ENCODE measurements at places on chromosomes 5 and 9. TPM values are rescaled to one million over a fixed set of nuclear protein-coding genes. Genes with fewer than 3 reads are reported as not detected.

PSD2 gene
- total RNA-seq: not detected

MFAP3 gene
- total RNA-seq: 20.8 TPM

VCAN gene
- total RNA-seq: 0.22 TPM

IL4 gene
- not detected for total RNA-seq

TGFBR1 gene
- 65.3 TPM for total RNA-seq

RAB3C gene
- total RNA-seq: 0.47 TPM

C5orf58 gene
- total RNA-seq: not detected

GRCh38 chr5:35743644-35744043 is 113.0 kb upstream of the IL7R start:
- DNase-seq: no peak

DNA sequence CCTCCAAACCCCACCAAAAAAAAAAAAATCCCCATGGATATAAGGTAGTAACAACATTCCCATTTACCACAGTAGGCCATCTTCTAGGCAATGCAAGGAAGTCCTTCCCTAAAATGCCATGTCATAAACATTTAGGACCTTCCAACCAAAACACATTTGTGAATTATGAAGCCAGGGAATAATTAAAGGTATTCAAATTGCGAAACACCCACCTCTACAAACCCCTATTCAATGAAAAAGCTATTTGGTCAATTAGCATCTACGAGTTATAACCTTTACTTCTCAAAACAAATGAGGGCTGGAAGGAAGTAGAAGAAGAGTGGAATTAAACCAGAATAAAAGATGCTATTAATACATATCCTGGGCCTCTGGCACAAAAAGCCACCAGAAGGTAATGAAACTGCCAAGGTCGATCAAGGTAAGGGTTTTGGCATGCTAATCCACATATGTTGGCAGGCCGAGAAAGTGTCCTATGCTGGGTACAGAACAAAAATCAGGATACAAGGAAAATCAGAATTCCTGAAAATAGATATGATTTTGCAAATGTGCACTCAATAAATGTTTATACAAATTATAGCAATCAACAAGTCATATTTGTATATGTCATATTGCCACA is 47.7 kb downstream of the MTMR12 start:
- DNase-seq: no peak

DNA sequence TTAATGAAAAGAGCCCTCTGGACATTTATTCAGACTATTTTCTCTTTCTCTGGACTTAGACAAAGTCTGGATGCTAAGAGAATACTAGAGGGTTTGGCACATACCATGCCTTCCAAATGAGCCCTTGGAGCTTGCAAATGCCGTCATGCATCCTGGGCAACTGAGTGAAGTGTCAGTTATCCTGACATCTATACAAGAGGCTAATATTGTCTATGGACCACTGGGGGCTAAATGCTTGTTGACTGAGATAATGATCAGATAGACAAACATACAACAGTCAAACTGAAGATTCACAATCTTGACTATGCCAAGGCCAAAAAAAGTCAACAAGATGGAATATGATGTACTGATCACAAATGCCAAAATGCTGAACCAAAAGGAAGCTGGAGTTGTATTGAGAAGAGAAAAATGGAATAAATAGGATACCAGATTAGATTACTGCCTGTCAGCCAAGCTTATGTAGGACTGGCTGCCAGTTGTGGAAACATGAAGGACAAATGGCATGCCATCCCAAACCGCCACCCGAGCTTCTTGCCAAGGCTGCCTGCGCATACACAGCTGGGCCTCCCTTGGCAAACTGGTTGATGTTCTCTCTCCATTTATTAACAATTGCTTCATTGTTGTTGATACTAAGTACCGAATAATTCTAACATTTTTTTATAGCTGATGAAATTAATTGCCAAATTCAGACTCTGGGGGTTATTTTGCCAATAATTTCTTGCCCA is 240.1 kb upstream of the GRAMD2B start:
- no peak for DNase-seq

DNA sequence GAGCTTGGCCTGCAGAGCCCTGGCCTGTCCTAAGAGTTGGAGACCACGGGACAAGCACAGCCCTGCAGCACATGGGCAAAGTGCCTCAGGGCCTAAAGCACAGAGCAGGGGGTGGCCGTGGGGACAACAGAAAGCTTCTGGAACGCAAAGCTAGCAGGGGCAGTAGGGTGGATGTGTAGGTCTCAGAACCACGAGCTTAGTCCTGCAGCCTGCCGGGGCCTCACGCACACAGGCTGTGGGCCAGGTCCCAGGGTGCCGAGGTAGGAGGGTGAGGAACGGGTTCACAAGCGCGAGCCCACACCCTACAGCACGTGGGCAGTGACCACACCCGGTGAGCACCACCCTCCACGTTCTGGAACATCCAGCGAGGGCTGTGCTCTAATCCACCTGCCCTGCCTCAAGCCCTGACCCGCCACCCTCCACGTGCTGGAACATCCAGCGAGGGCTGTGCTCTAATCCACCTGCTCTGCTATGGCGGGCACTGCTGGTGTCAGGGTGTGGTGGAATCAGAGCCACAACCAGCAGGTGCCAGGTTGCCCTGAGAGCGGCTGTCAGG is 9.3 kb downstream of the CLPTM1L start:
- DNase-seq: no peak

DNA sequence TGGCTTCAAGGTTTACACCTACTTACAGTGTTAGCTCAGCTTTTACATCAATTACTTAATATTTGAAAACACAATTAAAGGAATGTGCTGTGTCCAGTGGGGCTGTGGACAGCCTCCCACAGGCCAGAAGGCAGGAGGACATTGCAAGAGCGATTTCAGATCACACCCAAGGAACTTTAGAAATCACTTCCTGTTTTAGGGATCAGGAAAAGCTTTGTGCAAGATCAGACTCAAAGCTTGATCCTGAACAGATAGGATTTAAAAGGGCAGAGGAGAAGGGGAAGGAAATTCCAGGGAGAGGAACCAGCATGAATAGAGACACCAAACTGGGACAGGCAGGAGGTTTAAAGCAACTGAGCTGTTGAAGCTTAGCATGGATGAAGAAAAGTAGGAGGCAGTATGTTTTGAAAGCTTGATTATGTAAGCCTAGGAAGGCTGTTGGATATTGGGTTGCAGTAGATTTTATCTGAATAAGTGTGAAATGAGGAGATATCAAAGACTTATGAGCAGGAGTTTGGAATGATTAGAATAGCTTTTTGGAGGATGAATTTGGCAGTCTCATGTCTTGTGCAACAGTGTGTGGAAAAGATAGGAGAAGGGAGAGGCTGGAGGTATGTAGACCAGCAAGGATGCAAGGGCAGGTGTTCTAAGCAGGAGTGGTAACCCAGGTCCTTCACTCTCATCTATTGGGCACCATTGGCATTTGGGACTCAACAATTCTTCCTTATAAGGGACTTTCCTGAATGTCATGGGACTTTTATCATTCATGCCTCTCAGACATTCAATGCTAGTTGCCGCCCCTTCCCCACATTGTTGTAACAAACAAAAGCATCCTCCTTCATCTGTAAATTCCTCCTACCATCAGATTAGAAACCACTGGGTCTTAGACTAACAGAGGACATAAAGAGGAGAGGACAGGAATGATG is 123.5 kb downstream of the TARS1 start:
- DNase-seq: no peak

DNA sequence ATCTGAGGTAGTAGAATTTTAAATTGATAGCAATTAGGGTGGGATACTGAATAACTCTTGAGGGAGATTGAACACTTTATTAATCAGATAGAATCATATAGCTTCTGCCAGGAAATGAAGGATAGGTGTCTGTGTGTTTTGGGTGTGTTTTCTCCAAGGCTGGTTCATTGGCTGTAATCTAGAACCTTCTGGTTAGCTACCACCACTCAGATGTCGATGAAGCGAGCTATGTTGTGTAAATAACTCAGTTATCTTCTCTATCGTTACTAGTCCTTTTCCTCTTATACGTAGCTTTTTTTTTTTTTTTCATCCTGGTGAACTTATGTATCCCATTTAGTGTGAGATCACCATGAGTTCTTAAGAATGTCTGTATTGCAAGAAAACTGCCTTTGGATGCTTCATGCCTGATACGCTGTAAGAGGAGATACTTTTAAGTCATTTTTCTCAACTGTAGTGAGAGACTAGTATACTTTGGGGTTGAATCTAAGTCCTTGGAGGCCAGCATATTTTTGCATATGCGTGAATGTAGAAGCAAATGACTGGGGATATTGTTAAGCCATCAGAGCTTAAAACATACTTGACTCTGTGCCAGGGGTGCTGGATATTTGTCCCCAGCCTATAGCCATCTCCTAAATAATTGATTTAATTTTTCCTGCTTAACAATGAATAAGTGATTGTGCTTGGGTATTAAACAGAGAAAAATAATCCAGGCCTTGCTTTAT is 2.1 kb downstream of the TNFAIP8 start:
- no peak for DNase-seq

DNA sequence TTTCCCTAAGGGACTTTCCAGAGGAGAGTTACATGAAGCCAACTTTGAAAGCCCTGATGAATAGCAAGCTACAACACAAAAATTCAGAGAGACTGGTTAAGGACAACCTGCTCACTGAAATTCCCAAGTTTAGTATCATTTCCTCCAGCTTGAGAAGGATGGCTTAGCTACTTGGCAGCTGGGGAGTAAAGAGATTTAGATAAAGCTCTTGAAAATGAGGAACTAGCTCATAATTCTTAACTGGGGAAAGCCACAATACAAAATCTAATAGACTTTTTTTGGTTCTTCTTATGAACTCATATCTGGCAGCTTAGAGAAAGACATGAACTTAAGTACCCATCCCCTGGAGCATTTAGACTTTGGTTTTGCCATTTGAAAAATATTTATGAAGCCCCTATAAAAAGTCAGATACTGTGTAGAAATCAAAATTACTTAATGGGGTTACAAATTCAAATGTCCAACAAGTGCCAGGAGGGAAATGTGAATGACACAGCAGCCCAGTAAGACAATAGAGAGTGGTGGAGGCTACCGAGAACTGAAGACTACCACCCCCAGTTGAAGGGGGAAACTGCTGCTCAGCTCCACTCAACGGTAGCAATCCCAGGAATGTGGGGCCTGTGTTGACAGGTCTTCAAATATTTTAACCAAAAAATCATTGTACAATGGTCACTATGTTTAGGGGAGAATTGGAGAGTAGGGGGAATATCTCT is 79.4 kb upstream of the ADRB2 start:
- DNase-seq: no peak

GRCh38 chr5:171226864-171227263 is 82.2 kb upstream of the TLX3 start:
- no peak for DNase-seq

GRCh38 chr5:72649449-72649848 is 142.2 kb upstream of the ZNF366 start:
- DNase-seq: no peak

GRCh38 chr5:132011622-132012343 is at the start of gene ACSL6:
TSS of gene ACSL6 (minus strand) at chr5:132011658. CDS start at chr5:132011553, 105 bp downstream.
- peak; percentile 37 for DNase-seq

DNA sequence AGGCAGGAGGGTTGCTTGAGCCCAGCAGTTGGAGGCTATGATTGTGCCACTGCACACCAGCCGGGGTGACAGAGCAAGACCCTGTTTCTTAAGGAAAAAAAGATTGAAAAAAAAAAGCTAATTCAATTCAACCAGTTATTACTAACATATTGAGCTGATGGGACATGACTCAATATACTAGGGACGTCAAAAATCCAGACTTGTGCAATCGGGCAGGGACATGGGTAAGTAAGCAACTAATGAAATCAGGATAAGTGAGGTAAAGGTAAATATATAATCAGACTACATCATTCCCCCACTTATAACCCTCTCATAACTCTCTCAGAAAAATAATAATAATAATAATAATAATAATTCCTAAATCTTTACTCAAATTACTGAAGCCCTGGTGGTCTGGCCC is 975 bp upstream of the HAVCR1 start:
- no peak for DNase-seq

GRCh38 chr5:33476992-33477391 is 36.2 kb downstream of the TARS1 start:
- DNase-seq: no peak

DNA sequence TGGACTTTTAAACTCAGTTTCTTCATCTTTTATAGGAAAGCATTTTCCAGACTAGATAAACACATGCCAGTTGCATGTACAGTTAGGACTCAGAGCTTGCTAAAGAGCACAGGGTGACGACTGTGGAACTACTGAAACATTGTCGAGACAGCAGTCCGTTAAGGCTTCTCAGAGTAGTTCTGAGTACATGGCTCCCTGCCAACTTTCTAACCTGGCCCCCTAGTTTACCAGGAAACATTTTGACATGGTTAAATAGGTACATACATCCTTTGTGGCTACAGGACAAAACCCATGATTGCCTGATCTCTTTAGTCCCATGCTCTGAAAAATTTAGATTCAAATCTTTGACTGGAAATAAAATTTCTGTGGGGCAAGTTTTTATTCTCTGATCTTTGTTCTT is 129.7 kb downstream of the SLF1 start:
- DNase-seq: no peak

DNA sequence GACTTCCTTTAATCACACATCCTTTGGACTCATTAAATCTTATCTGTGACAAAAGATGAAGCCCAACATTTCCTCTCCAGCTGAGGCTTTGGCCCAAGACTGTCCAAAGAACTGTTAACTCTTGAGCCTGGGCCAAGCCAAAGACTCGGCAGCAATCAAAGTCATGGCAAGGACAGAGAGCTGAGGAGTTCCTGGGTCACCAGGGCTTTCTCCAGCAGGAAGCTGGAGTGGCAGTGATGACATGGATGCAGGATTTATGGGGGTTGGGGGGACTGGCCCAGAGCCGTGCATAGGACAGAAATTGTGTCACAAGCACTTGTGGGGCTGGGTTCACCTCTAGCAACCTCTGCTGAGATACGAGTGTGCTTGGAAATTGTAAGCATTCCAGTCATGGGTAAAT is 440.3 kb downstream of the PLK2 start:
- no peak for DNase-seq

DNA sequence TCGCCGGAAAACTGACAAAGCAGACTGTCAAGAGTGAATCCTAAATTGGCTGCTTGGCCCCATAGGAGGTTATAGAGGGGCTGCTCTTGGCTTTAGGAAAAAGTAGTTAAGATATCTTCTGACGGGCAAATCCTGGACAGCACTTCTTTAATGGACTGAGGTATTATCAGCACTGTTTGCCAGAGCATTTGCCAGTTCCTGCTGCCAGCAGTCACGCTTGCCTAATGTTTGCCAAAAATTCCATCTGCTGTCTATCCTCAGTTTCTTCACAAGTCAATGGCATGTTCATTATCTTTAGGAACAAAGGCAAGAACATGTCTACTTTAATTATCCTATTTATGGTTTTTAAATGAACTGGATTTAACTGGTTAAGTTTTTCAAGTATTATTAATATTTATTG is 25.8 kb upstream of the SREK1 start:
- DNase-seq: no peak

GRCh38 chr5:117889596-117889995 is 1098.8 kb downstream of the DTWD2 start:
- DNase-seq: no peak

DNA sequence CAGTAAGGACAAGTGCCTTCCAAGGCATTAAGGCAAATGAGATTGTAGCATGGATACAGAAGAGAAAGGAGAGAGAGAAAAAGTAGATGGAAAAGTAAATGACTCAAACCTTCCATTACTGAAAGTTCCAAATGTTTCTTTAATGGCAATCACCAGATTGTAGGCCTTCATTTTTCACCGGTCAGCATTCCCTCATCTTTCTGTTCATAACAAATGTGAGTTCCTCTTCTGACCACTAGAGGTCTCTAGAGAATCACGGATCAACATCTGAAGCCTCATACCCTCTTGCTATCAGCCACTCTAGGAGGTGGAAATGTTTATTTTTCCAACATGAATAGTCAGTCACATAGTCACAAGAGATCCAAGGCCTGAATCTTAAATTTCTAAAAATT is 73.6 kb upstream of the RPS23 start:
- DNase-seq: no peak

Measured in activated B cell treated with CpG ODN at 0.5 μM for 24 hours (primary cell).